ENCODE measurements at places on chromosomes 12 and 14.

DNA sequence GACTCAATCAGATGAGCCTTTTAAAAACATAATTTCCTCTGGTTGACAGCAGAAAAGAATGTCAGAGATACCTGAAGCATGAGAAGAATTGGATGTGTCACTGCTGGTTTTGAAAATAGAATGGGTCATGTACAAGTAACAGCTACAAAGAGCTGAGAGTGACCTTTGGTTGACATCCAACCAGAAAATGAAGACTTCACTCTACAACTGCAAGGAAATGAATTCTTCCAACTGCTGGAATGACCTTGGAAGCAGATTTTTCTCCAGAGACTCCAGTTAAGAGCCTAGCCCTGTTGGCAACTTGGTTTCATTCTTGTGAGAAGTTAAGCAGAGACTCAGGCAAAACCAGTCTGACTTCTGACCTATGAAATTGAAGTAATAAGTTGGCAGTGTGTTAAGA, 505.9 kb downstream of the SLC16A7 start:
- DNase-seq: peak; percentile 9

DNA sequence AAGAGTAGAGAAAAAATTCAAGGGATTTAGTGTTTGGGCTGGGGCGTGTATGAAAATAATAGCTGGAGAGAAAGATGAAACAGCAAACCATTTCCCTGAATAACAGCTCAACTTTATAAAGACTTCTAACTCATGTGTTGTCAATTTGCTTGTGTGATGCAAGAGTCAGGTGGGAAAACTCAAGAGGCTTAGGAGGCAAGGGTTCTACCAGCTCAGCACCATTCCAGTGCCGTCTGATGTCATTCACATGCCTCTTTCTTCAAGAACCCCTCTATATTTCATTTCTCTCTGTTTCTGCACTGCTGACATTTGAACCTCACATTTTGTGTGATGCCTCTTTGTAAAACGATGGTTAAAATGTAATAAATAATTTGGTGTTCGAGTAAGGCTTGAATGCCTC, 192.2 kb downstream of the PRKD1 start:
- DNase-seq: peak; percentile 21

GRCh38 chr14:85575617-85575898, 45.6 kb downstream of the FLRT2 start:
- DNase-seq: no peak

DNA sequence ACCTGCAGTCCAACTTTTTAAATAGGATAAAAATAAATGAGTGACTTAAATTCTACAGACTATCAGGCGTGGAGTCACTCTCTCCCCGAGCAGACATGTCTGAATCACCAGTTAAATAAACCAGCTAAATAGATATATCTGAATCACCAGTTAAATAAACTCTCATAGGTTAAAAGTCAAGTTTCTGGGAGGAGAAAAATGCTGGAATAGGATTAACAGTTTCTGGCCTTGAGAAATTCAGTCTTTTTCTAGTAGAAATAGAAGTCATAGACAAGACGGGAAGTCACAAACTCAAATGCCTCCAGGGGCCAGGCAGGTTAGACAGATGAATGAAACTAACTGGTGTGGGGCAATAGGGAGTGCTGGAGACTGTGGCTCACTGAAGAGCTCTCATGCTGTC, 258.6 kb upstream of the TMEM132C start:
- DNase-seq: no peak

DNA sequence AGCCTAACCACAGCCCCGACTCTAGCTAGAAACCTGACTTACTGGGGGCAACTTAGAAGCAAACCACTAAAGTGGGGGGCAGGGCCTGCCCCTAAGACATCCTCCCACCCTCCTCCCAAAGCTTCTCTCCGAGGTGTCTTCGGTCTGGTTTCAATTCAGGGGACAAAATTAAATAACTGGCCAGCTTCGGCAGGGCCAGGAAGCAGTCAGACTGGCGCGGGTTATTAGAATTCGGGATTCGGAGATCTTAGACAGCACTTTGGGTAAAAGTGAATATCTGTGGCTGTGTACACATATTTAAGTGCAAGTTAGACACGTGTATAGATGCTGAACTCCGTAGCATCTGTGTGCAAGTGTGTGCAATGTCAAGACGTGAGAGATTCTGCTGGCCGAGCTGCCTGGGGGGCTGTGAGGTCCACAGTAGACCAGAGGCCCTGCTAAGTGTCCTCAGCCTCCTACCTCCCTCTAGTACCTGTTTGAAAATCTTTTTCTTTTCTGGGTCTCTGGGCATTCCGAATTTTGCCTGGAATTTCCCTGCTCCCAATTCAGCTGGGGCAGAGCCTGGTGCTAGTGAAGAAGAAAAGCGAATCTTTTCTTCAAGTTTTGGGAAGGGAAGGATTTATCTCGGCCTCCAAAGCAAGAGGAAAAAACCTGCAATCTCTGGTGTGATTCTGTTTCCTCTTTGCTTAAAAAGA, 4.0 kb upstream of the HOXC10 start:
- DNase-seq: no peak

DNA sequence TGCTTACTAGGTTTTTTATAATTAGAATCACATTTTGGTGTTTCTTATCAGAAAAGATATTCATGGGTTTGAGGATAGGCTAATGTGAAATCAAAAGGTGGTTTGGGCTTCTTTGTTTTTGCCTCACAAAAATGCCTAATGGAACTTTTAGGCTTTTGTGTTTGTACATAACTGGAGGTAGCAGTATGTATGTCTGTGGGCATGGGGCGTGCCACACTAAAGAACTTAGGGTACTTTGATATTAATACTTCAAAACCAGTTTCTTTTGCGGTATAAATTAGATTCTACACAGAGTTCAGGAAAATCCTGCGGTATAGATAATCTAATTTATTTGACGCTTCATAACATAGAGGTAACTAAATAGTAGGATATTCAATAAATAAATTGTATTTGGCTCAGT, 1.9 kb downstream of the ETV6 start:
- no peak for DNase-seq

DNA sequence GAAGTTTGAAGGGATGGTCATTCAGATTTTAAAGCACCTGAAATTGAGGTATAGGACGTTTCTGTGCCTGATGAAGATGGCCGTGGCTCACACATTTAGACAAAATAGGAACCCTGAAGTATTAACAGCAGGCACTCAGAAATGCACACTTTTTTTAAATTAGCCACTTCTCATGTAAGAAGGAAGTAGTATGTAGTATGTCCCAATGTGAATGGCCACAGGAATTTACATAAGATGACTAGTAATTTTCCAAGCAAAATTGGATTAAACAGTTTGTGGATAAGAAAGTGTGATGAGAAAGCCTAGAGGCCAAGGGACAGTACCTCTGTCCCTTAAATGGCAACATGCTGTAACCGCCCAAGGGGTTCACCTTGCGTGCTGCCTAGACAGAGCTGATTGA, 1.8 kb upstream of the MIS18BP1 start:
- no peak for DNase-seq

- no peak for DNase-seq
Measured at GRCh38 chr14:85907536-85907935, 377.6 kb downstream of the FLRT2 start.

DNA sequence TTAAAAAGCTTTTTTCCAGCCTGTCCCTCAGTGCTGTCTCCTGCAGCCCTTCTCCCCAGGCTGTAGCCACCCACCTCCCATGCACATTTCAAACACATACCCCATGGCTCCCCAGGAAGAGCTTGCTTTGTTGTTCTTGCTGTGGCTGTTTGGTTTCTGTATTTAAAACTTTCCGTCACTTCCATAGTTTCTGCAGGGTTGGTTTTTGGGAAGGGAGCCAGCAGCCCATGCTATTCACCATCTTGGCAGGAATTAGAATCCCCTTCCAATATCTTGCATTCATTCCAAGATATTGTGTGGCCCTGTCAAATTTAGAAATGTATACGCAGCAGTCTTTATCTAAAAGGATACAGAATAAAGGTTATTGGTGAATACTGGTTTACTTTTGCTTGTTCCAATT, 29.6 kb downstream of the CFAP251 start:
- DNase-seq: no peak

Data from fibroblast of gingiva (primary cell).